ENCODE measurements at places on chromosomes 16 and 17.

DNA sequence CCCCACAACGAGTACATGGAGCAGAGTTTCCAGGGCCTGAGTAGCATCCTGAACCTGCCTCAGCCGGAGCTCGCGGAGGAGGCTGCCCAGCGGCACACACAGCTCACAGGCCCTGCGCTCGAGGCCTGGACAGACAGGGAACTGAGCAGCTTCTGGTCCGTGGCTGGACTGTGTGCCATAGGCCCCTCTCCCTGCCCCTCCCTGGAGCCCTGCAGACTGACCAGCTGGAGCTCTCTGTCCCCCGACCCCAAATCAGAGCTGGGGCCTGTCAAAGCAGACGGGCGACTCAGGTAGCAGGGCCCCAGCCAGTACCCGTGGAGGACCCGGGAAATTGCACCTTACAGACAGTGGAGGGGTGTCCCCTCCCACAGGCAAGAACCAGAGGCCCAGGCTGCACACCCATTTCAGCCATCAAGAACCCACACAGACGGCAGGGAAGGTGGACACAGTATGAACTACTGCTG, 13.0 kb downstream of the MRPL27 start:
- no peak for DNase-seq

- DNase-seq = no peak
These were observed 203.0 kb downstream of the UTP18 start for GRCh38 chr17:51463353-51463752.

DNA sequence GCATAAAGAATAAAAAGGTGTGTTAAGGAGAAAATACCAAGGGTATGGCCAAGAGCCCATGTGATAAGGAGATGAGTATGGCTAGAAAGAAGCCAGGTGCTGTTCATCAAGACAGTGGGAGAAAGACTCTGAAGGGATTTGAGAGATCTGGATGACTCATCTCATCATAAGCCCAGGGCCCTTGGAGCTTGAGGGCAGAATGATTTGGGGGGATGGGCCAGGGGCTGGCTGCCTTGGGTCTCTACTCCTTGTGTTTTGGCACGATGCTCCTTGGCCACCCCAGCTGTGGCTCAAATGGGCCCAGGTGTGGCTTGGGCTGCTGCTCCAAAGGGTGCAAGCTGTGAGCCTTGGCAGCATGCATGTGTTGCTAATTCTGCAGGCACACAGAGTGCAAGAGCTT, 14.5 kb upstream of the TNFRSF13B start:
- no peak for DNase-seq

DNA sequence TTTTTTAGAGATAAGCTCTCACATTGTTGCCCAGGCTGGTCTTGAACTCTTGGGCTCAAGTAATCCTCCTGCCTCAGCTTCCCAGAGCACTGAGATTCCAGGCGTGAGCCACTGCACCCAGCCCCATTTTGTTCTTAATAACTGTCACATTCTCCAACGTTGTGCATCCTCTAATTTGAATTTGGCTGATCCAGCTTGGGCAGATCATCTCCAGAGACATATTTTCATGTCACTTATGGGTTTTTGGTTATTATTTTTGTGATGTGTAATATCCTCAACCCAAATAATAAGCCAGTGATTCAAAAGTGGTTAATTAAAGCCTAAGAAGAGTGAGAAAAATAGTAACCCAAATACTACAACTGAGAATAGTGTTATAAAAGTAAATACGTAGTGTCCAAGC, 16.2 kb upstream of the COL1A1 start:
- no peak for DNase-seq

- no peak for DNase-seq
These were observed 24.6 kb upstream of the SMURF2 start for GRCh38 chr17:64686705-64687104.

DNA sequence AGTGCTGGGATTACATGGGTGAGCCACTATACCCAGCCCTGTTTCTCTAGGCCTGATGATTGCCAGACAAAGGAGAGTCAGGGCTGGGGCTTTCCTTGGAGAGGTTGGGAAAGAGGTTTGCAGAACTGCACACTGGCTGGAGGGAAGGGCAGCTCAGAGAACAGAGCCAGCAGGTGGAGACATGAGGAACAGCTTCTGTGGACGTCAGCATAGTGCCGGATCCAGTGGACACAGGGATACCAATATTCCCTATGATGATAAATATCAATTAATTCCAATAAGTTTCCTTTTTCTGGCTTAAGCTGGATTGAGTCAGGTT, 43.2 kb upstream of the SCNN1B start:
- DNase-seq = no peak

- DNase-seq = peak; percentile 84
These were observed 2.7 kb downstream of the CENPX start for GRCh38 chr17:82019690-82020571.

DNA sequence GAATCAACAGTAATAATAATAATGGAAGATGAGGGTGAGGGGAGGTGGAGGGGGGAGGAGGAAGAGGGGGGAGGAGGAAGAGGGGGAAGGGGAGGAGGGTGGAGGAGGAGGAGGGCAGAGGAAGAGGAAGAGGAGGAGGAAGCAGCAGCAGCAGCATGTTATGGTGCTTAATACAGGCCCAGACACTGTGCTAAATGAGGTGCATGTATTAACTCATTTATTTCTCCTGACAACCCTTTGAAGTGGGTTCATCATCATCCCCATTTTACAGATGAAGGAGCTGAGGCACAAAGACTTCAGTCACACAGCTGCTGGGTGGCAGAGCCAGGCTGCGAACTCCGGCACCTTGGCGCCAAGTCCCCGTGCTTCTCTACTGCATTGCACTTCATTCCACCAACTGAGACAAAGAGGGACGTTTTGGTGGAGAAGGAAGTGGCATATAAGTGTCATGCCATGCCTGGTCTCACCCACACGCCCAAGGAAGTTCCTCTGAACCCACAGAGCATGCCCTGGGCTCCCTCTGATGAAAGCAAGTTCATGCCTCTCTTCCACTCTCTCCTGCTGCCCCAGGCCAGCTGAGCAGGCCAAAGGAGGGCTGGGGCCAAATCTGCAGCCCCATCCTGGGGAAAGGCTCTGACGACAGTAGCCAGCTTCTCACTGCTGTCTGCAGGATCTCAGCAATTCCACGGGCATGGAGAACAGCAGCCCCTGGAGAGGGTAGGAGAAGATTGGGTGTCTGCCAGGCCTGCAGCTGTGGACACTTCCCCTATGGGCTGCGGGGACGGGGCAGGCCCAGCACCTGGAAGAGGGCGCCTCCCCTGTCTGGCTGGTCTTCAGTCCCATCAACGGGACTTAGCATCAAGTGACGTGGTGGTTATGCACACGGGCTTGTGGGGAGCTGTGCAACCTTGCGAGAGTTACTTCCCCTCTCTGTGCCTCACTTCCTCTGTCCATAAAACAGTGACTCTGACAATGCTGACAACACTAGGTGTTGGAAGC, 21.8 kb downstream of the XYLT1 start:
- peak; percentile 66 for DNase-seq

- no peak for DNase-seq
These were observed 21.3 kb upstream of the C1QTNF8 start for GRCh38 chr16:1117176-1117900.

DNA sequence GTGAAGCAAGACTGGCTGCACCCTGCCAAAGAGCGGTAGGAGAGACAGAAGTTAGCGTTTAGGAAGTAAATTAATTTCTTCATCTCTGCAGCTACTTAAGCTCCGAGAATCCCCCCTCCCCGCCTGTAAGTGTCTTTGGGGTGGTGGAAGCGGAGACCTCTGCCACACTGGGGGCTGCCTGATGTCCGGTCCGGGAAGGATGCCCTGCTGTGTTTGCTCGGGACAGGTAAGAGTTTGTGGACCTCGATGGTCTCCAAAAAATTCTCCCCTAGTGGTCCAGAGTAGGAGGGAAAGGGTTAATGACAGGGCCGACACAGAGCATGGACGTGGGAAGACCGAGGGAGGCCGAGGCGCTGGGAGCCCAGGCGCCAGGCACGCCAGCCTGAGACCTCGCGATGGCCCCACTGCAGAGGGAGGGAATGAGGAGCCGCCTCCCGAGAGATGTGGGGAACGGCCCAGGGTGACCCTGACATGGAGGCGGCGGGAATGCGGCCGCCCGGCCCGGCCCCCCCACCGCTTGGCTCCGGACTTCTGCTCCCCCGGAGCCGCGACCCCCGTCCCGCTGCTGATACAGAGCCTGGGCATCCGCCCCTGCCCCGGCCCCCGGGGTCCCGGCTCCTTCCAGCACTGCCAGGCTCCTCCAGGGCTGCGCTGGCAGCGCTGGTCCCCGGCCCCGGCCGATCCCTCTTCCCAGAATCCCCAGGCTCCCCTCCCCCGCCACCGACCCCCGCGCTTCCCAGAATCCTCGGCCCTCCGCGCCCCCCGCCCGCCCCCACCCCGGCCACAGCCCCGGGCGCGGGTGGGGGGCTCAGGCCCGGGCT, 680 bp downstream of the ZNF629 start:
- peak; percentile 58 for DNase-seq

DNA sequence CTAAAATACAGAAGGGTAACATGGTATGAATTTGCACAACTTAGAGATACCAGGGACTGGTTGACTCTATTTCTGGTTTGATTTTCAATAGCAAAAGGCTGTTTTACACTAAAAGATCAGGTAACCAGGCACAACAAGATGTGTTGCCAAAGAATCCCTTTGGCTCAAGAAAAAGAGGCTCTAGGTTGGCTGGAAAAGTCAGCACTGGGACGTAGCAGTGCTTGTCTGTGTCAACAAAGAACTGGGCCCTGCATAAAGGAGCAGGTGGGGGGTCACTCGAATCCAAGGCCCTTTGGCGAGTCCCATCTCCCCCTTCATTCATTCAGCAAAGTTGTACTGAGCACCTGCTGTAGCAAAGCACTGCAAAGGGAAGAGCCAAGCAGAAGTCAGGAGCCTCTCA, 18.4 kb downstream of the SDR42E1 start:
- DNase-seq = no peak

- peak; percentile 33 for DNase-seq
These were observed 123.5 kb downstream of the ANKRD11 start for GRCh38 chr16:89366561-89367537.

GRCh38 chr17:43691317-43691693, 29.6 kb upstream of the MEOX1 start:
- no peak for DNase-seq

GRCh38 chr17:38674014-38674748, 576 bp downstream of the EPOP start:
- peak; percentile 24 for DNase-seq

DNA sequence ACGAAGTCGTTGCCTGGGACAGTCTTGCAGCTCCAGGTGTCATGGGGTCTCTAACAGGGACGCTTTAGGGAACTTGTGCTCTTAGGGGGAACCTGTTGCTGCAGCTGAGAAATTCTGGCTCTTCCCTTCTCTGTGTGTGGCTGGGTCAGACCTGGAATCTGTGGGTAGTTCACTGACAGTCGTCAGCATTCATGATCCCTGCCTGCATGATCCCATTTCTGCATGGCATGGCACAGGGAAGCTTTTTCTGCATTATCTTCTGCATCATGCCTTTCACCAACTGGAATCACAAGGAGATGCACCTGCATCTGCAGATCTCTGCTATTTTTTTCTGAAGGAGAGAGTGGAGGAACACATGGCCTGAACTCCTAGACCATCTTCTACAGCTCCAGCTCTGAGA, 85.6 kb downstream of the SOX9 start:
- DNase-seq = no peak

GRCh38 chr16:50038756-50039529, 13.9 kb downstream of the CNEP1R1 start:
- peak; percentile 78 for DNase-seq

DNA sequence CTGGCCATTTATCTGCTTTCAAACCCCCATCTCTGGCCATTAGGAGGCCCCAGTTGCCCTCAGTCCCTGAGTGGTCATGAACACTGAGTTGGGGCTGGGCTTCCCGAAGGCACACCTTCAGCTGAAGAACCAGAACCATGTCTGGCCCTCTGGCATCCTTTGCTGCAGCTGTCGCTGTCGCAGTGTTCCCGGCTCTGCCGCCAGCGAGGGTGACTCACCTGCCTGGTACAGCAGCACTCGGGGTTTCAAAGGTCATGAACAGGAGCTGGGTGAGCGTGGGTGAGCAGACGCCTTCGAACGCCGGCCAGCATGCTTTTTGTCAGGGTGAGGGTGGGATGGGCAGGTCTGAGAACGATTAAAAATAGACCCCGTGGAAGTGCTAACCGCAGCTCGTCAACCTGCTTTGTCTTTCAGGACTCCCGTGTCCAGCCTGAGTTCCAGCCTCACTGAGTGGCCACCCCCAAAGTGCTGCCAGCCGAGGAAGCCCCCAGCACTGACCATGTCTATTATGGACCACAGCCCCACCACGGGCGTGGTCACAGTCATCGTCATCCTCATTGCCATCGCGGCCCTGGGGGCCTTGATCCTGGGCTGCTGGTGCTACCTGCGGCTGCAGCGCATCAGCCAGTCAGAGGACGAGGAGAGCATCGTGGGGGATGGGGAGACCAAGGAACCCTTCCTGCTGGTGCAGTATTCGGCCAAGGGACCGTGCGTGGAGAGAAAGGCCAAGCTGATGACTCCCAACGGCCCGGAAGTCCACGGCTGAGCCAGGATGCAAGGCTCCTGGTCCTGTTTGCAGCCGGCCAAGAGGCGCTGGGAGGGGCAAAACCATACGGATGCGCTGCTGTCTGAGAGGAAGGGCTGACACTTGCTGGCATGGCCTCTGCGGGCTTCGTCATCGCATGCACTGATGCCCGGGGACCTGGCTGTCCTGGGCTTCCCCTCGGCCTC, 7.6 kb downstream of the SNN start:
- no peak for DNase-seq

DNA sequence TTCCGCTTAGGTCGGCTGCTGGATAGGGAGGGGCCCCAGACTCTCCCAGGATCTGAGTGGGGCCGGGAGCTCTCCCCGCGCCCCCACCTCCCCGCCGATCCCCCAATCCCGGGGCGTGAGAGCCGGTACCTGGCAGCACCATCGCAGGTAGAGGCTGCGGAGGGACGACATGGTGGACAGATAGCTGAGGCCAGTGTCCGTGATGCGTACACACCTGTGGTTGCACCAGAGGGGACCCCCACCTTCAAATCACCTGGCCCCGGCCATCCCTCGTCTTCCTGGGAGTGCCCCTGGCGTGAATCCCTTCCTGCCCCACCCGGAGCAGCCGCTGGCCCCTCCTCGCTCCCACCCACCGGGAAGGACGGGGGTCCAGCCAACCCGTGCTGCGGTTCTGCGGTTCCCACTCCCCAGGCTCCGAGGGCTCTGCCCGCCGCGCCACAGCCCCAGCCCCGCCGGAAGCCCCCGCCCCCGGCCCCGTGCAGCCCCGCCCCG, 4.7 kb upstream of the WDR24 start:
- no peak for DNase-seq

- DNase-seq = no peak
These were observed 167.9 kb downstream of the AXIN2 start for GRCh38 chr17:65393514-65393913.

DNA sequence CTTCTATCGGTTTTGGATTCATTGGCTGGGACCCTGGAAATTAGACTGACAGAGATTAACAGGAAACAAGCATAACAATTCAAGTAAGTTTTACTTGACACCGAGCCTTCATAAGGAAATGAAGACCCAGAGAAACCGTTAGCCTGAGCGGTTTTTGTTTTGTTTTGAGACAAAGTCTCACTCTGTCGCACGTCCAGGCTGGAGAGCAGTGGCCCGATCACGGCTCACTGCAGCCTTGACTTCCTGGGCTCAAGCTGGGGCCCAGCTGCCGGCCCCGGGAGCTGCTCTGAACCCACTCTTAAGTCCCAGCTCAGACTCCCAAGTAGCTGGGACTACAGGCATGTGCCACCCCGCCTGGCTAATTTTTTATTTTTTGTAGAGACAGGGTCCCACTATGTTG, 321.3 kb downstream of the SEC14L1 start:
- DNase-seq = peak; percentile 50

Measured in hematopoietic multipotent progenitor cell treated with erythropoietin and hydrocortisone succinate and interleukin-3 and kit ligand, for 4 days (in vitro differentiated cells).